ENCODE measurements at places on chromosomes 7 and 10.

DNA sequence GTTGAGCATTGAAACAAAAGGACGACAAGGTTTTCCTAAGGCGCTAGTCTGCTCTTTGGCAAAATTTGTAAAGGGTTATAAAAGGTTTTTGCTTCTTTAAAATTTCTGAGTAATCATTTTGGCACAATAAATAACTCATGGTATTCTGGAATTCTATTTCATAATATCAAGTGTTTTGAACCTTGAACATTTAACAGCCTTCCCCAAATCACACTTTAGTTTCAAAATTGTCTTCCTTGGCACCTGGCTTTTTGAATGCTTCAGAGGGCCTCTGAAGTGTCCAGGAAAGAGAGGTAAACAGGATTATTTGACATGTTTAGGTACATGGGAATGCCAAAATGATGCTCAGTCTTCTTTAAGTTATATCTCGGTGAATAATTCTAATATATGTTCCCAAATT lies 220.8 kb downstream of the PHF14 start:
- no peak for DNase-seq

DNA sequence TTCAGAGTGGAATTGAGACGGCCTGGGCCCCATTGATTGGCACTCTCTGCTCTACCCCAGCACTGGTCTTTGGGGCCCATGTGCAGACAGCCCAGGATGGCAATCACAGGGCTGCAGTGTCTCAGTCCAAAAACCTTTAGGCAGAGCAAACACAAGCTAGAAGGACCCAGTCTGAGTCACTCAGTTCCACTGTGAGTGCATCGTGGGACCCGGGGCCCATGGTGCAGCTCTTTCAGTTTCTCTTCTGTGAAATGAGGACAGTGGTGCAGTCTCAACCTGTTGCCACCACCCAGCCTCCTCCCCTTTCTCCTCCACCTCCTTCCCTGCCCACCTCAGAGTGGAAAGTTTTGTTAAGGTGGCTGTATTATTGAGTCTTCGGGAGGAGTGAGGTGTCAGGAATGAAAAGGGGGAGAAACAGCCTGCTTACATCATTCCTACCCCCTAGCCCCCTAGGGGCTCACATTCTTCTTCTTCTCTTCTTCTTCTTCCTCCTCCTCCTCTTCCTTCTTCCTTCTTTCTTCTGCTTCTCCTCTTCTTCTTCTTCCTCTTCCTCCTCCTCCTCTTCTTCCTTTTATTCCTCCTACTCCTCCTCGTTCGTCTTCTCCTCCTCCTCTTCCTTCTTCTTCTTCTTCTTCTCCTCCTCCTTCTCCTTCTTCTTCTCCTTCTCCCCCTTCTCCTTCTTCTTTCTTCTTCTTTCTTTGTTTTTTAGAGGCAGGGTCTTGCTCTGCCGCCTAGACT lies 19.5 kb upstream of the CARD11 start:
- DNase-seq = no peak

- no peak for DNase-seq
Observed at GRCh38 chr10:620417-620816, 69.1 kb downstream of the DIP2C start.

- DNase-seq = no peak
Observed at GRCh38 chr7:131637859-131638258, 81.4 kb upstream of the PODXL start.

- DNase-seq = no peak
Observed at GRCh38 chr10:71501402-71501801, 104.7 kb downstream of the CDH23 start.

DNA sequence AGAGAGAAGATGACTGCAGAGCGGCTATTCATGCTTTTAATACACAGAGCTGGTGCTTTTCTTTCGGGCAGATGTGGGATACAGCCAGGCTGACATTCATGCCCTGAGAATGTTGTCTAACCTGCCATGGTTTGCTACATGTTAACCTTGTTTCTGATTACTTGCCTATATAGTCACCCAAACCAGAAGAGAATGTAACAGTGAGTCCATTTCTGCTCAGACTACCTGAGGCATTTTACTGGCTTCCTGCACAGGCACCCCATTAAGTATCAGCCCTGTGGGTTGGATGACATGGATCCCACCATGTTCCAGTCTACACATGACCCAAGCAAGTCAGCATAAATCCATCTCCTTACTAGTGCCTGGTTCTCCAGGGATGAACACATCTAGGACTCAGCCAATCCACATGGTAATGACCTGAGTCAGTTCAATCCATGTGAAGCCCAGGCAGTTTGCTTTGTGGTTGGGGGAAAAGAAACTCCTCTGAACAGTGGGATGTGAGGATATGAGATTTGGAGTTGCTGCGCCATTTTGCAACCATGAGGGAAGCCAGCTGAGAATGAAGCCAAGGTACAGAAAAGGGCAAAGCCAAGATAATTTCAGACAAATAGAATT lies 55.7 kb upstream of the MKX start:
- no peak for DNase-seq

DNA sequence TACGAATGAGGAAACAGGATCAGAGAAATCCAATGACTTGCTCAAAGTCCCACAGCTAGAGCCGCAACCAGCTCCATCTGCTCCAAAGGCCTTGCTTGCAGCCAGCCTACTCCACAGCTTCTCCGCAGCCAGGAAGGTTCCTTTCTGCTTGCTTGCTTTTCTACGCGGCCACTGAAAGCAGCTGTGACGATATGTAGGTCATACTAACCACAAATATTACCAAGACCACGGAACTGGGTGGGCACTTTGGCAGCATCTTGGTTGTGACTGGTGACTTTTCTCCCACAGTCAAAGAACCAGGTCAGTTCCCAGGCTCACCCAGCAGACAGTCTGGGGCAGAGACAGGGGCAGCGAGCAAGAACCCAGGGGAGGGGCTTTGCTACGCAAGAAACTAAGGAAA lies 86.4 kb downstream of the FAM53B start:
- DNase-seq = no peak

- no peak for DNase-seq
Observed at GRCh38 chr7:106283501-106283830, 1.3 kb downstream of the NAMPT start.

DNA sequence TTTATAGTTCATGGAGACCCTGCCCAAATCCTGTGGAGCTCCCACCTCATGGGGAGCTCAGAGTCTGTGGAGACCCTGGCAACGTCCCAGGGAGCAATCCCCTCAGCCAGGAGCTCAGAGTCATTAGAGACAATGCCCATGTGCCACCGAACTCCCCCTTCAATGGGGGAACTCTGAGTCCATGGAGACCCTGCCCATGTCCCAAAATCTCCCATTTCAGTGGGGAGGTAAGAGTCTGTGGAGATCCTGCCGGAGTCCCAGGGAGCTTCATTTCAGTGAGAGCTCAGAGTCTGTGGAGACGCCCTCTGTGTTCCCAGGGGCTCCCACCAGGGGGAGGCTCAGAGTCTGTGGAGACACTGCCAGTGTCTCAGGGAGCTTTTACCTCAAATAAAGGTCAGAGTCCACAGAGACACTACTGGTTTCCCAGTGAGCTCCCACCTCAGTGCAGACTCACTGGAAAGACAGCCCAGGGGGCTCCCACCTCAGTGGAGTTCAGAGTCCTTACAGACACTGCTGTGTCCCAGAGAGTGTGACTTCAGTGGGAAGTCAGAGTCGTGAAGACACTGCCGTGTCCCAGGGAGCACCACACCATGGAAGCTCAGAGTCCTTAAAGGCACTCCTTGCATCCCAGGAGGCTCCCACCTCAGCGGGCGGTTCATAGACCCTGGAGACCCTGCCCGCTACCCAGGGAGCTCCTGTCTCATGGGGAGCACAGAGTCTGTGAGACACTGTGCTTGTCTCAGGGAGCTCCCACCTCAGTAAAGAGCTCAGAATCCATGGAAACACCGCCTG lies 5.0 kb downstream of the MYO1G start:
- no peak for DNase-seq

- peak; percentile 62 for DNase-seq
Observed at GRCh38 chr10:128575761-128576160, 449.5 kb upstream of the MKI67 start.

- DNase-seq = no peak
Observed at GRCh38 chr7:109579901-109580300, 1010.2 kb downstream of the DNAJB9 start.

- no peak for DNase-seq
Observed at GRCh38 chr7:70421319-70421718, 710.6 kb upstream of the GALNT17 start.

DNA sequence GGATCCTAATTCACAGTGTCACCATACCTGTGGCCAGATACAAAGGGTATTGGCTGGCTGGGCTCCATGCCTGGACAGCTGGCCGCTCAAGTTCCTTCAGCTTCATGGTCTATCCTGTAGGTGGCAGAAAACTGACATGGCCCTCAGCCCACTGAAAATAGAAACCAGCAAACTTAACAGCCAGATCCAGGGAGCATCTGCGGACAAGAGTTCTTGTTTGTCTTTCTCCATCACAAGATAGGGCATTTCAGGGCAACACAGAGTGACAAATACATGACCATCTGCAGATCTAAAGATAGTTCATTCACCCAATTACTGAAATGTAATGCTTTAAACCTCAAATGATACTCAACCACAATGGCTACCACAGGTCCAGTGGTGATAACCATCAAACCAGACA lies 2.8 kb downstream of the SEC31B start:
- no peak for DNase-seq

DNA sequence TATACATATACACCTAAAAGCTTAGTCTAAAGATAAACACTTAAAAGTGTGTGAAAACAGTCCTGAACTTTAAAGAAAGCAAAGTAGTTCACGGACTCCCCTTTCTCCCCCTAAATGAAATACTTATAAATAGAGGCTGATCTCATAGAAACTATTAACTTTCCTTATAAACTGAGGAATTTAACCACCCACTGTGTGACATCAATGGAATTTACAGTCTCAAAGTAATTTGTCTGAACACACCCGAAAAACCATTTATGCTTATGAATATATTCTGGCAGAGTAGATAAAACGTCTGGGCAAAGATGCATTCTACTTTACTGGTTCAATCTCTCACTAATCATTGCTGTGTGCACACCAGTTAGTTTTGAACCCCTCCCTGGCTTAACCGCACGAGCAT lies 181.8 kb upstream of the DGKB start:
- peak; percentile 21 for DNase-seq

GRCh38 chr7:70321016-70321590 lies 722.8 kb downstream of the AUTS2 start:
- DNase-seq = no peak

- no peak for DNase-seq
Observed at GRCh38 chr7:107826451-107826850, 23.4 kb upstream of the SLC26A3 start.

DNA sequence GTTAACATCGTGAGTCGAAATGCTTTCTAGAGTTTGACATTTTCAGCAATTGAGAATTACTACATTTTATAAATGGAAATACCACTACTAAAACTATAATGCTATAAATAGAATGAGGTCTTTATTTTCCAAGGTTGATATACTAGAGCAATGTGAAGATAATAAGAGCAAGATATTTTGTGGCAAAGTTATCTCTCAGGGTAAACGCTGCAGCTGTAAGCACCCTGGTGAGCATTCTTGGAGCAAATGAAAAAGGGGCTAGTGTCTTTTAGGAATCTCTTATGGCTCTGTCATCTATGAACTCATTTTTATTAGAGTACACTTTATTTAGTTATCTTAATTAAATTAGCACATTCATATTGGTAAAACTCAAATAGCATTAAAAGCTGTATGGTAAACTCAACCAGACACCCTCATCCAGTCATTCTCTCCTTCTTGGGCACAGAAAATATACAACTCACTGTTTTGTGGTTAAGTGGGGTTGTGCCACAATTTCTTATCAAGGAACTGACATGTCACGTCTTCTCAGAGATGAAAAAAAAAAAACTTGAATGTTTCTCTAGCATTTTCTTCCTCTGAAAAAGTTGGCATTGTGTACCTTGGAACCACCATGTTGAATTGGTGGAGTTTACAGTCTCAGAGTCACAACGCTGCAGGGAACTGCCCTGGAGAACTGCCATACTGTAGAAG lies 289.5 kb upstream of the PFKP start:
- no peak for DNase-seq

DNA sequence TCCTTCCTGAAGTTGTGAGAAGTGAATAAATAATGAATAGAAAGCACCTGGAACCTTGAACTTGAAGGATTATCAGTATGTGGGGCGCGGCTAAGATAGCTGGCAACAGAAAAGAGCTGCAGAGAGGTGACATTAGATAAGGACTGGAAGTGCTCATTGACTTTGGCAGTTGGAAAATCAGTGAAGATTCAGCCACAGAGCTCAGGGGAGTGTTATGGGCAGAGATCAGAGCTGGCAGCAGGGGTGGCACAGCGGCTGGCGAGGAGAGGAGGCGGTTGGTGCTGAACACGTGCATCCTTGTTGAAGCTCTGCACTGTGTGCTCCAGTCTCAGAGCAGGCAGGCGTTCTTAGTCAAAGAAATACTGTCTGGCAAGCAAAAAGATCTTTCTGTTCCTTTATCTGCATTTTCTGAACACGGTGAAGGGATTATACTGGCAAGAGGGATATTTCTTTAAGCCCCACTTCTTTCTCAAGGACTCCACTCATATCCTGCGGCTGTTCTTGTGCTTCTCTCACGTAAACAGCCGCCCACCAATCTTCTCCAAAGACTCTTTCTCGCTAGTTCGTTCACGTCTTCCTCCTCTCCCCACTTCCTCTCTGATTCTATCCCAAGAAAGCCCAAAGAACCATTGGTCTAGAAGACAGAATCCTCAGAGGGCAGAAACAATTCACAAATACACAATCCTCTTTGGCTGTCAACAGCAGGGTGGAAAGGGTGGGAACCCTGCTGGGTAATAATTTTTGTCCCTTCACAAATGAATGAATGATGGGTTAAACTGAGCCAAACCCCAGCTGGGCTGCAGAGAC lies 38.6 kb upstream of the ADD3 start:
- no peak for DNase-seq

DNA sequence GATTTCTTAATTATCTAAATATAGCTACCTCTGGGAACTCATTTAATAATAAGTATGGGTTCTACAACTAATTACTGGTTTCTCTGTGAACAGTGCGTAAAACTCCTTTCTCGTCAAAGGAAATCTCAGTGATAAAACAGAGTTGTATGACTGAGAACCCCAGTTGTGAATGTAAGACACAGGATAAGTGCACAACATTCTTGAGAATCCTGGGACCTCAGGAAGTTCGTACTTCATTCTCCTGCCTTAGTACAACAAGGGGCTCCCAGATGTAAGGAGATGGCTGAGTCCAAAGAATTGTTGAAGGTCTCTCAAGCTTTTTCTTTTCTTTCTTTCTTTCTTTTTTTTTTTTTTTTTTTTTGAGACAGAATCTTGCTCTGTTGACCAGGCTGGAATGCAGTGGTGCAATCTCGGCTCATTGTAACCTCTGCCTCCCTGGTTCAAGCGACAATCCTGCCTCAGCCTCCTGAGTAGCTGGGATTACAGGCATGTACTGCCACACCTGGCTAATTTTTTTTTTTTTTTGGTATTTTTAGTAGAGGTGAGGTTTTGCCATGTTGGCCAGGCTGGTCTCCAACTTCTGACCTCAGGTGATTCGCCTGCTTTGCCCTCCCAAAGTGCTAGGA lies 12.5 kb downstream of the DENND10 start:
- no peak for DNase-seq

- peak; percentile 74 for DNase-seq
Observed at GRCh38 chr10:101031796-101032636, 982 bp downstream of the SFXN3 start.
